ENCODE measurements at places on chromosomes 5 and 9. TPM values are rescaled to one million over a fixed set of nuclear protein-coding genes. Genes with fewer than 3 reads are reported as not detected.

GRCh38 chr5:96370976-96371375 is 62.1 kb downstream of the PCSK1 start:
- no peaks in the 10 kb centered on the region for H3K36me3 ChIP-seq
- no peaks in the 10 kb centered on the region for H3K4me1 ChIP-seq
- DNase-seq = no peak
- H3K27ac ChIP-seq = no peak overlapping the region
- H3K27me3 ChIP-seq = no peaks in the 10 kb centered on the region

GRCh38 chr9:84922051-84922450 is 252.5 kb downstream of the NTRK2 start:
- H3K4me3 ChIP-seq = no peak overlapping the region
- no peaks in the 10 kb centered on the region for H3K27me3 ChIP-seq
- H3K36me3 ChIP-seq = no peaks in the 10 kb centered on the region
- H3K4me1 ChIP-seq = no peaks in the 10 kb centered on the region
- DNase-seq = no peak

- peaks cover 46% of the 10 kb centered on the region for H3K4me1 ChIP-seq
- no peak for DNase-seq
- no peaks in the 10 kb centered on the region for H3K27me3 ChIP-seq
- H3K27ac ChIP-seq = peak overlapping the region; percentile 95
- H3K4me3 ChIP-seq = no peak overlapping the region
These were observed 234.3 kb downstream of the SAXO1 start for GRCh38 chr9:18798508-18799290.

- DNase-seq = peak; percentile 38
- peak overlapping the region; percentile 89 for H3K4me3 ChIP-seq
- peaks cover 22% of the 10 kb centered on the region for H3K4me1 ChIP-seq
- 0 out of 2 replicates have a peak, but pooled peaks cover 6% of the 10 kb centered on the region for H3K36me3 ChIP-seq
These were observed 1.8 kb downstream of the ZBTB34 start for GRCh38 chr9:126862104-126862761.

The SELENOP gene
- 1.5 TPM for total RNA-seq

The TMED7 gene
- total RNA-seq = 163 TPM

DNA sequence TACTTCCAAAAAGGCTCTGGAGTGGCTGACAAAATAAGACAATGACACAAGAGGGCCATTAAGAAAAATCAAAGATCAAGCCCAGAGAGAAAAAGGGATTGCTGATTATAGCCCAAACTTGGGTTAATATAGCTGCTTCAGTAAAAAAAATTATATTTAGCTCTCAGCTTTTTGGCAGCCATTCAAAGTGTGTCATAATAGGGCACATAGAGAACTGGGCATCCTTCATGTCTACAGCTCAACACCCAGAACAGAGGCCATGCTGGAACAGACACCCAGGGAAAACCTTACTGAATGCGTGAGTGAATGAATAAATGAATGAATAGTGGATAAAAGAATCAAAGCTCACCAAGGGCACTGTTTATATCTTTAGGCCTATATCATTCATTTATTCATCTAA is 110.1 kb downstream of the SLIT3 start:
- DNase-seq = peak; percentile 69
- H3K27ac ChIP-seq = no peak overlapping the region
- peaks cover 19% of the 10 kb centered on the region for H3K4me1 ChIP-seq
- H3K27me3 ChIP-seq = no peaks in the 10 kb centered on the region
- H3K36me3 ChIP-seq = peaks cover 13% of the 10 kb centered on the region

DNA sequence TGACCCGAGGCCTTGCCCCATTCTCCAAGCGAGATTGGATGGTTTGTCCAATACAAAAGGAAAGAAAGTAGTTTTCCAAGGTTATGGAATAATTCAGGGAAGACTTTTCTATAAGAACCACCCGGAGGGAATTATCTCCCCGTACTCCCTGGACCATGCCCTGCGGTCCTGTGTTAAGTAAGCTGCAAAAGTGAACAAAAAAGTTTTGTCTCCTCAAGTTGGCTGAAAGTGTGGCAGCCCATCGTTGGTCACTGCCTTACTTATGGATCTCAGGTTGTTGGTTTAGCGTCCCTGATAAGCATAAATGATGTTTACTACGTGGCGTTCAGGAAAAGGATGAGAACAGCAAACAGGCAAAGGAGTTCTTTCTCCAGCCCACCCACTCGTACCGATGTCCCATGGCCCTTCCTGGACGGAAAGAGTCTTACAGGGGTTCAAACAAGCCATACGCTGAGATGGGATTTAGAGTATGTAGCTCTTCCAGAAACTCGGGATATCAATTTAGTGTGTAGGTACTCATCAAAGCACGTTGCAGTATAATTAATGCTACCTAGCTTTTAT is 413 bp upstream of the AUH start:
- peak overlapping the region; percentile 88 for H3K4me3 ChIP-seq
- peaks cover 11% of the 10 kb centered on the region for H3K4me1 ChIP-seq

GRCh38 chr5:32044939-32045338 is 129.2 kb downstream of the GOLPH3 start:
- peaks cover 59% of the 10 kb centered on the region for H3K27me3 ChIP-seq
- H3K27ac ChIP-seq = no peak overlapping the region
- H3K4me1 ChIP-seq = peaks cover 13% of the 10 kb centered on the region
- no peak overlapping the region for H3K4me3 ChIP-seq
- no peaks in the 10 kb centered on the region for H3K36me3 ChIP-seq

GRCh38 chr9:104361207-104361606 is 142.9 kb upstream of the OR13F1 start:
- no peak overlapping the region for H3K4me3 ChIP-seq
- no peak for DNase-seq
- no peaks in the 10 kb centered on the region for H3K4me1 ChIP-seq
- H3K27ac ChIP-seq = no peak overlapping the region
- H3K36me3 ChIP-seq = no peaks in the 10 kb centered on the region

DNA sequence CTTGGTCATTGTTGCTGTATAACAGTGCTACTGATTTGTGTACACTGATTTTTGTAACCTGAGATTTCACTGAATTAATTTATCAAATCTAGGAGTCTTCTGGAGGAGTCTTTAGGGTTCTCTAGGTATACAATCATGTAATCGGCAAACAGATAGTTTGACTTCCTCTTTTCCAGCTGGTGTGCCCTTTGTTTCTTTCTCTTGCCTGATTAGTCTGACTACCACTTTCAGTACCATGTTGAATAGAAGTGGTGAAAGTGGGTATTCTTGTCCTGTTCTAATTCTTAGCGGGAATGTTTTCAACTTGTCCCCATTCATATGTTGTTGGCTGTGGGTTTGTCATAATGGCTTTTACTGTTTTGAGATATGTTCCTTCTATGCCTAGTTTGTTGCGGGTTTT is 24.7 kb upstream of the RANBP6 start:
- H3K27me3 ChIP-seq = peaks cover 11% of the 10 kb centered on the region
- no peak for DNase-seq
- no peaks in the 10 kb centered on the region for H3K36me3 ChIP-seq
- no peaks in the 10 kb centered on the region for H3K4me1 ChIP-seq
- H3K4me3 ChIP-seq = no peak overlapping the region

DNA sequence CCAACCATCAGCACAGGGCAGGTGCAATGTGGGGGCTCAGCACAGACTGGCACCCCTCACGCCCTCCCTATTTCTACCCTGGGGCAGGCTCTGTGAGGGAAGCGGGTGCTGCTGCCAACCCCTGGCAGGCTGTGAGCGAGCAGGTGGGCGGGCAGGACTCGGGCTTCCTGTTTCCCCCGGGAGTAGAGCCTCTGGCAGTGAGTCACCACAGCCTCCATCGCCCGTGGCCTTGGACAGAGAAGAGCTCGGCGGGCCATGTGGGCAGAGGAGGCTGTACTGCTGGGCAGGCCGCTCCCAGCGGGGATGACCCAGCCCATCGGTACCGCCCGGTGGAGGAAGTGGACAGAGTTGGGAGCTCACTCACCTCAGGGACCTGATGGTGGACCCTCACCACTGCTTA is 16.6 kb downstream of the KCNT1 start:
- no peaks in the 10 kb centered on the region for H3K4me1 ChIP-seq
- peak; percentile 58 for DNase-seq
- H3K27me3 ChIP-seq = peaks cover 14% of the 10 kb centered on the region
- no peak overlapping the region for H3K4me3 ChIP-seq
- no peak overlapping the region for H3K27ac ChIP-seq

The CD274 gene
- 4.3 TPM for total RNA-seq

GRCh38 chr5:175344331-175345195 is 99.4 kb downstream of the DRD1 start:
- H3K36me3 ChIP-seq = no peaks in the 10 kb centered on the region
- H3K27me3 ChIP-seq = no peaks in the 10 kb centered on the region
- H3K27ac ChIP-seq = no peak overlapping the region
- no peak overlapping the region for H3K4me3 ChIP-seq

GRCh38 chr5:76714751-76715485 is 1.0 kb upstream of the F2R start:
- H3K4me1 ChIP-seq = peaks cover 7% of the 10 kb centered on the region
- H3K27ac ChIP-seq = no peak overlapping the region
- peaks cover 28% of the 10 kb centered on the region for H3K27me3 ChIP-seq

DNA sequence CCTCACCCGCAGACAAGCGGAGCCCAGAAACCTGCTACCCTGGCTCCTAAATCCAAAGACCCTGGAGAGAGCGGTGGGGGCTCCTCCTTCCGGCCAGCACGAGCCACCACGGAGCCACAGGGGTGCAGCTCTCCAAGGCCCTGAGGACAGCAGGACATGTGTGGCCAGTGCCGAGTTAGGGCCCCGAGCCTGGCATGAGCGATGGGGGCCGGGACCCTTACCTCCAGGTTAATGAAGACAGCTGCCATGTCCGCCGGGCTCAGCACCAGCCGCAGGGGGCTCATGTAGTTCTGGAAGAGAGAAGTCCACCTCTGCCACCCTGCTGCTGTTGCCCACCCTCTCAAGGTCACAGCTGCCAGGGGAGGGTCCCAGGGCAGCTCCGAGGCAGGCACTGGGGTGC is 68.9 kb upstream of the SARDH start:
- H3K27ac ChIP-seq = no peak overlapping the region
- no peak for DNase-seq
- H3K4me3 ChIP-seq = no peak overlapping the region
- H3K36me3 ChIP-seq = no peaks in the 10 kb centered on the region
- no peaks in the 10 kb centered on the region for H3K4me1 ChIP-seq

- no peak overlapping the region for H3K27ac ChIP-seq
- H3K36me3 ChIP-seq = no peaks in the 10 kb centered on the region
- H3K4me3 ChIP-seq = no peak overlapping the region
- peaks cover 4% of the 10 kb centered on the region for H3K4me1 ChIP-seq
- H3K27me3 ChIP-seq = no peaks in the 10 kb centered on the region
- DNase-seq = peak; percentile 60
These were observed 487.2 kb upstream of the KLF4 start for GRCh38 chr9:107976767-107977166.

GRCh38 chr9:136646827-136647711 is 15.6 kb upstream of the EGFL7 start:
- no peaks in the 10 kb centered on the region for H3K4me1 ChIP-seq
- H3K27ac ChIP-seq = no peak overlapping the region
- no peak for DNase-seq
- no peak overlapping the region for H3K4me3 ChIP-seq
- peaks cover 10% of the 10 kb centered on the region for H3K27me3 ChIP-seq

The CCDC192 gene
- total RNA-seq = not detected

DNA sequence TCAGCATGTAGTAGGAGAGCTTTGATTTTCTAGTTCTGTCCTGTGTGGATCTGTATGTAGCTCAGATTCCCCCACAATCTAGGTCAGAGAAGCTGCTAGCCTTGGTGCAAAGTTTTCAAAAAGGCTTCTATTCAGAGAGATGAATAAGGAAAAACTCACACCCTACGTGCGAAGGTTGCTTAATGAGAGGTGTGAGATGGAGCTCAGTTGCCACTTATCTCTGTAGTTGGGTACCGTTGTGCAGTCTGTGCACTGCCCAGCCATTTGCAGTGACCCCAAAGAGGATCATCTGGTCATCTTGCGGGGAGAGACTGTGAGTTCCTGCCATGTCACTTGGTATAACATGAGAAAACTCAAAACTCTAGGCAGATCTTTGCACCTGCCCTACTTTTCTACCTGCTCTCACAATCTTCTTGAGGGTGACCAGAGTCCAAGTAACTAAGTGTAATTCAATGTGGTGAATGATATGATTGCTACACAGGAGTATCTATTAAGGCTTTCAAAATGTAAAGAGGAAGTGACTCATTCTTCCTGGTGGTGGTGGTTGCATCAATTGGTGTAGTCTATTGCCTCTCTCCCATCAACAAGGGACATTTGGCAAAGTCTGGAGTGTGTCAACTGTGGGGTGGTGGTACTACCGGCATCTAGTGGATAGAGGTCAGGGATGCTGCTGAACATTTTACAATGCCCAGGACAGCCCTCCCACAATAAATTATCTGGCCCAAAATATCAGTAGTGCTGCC is 65.2 kb downstream of the TMC1 start:
- DNase-seq = peak; percentile 88
- peaks cover 43% of the 10 kb centered on the region for H3K4me1 ChIP-seq
- H3K27ac ChIP-seq = 0 out of 2 replicates have a peak overlapping the region, but pooled peaks have one; percentile 16
- no peak overlapping the region for H3K4me3 ChIP-seq
- no peaks in the 10 kb centered on the region for H3K27me3 ChIP-seq

The GPR150 gene
- not detected for total RNA-seq

The GFPT2 gene
- 49.1 TPM for total RNA-seq

DNA sequence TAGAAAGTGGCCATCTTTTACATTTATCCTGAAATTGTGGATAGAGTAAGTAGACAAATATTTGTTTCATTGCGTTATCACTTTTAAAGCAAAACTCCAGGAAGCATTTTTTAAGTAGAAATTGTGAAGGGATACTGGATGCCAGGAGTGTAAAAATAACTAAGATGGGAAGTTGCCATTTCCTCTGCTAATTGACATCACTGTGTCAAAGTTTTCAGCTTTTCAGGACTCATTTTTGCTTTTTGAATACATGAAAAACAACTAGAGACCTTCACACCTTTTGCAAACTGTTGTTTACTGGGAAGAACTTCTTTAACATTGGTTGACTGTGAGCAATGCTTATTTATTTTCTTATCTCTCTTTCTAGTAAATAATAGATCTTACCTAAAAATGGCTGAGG is 337.5 kb downstream of the NR2F1-AS1 start:
- H3K4me3 ChIP-seq = no peak overlapping the region
- H3K27me3 ChIP-seq = no peaks in the 10 kb centered on the region
- no peak overlapping the region for H3K27ac ChIP-seq
- H3K36me3 ChIP-seq = no peaks in the 10 kb centered on the region

DNA sequence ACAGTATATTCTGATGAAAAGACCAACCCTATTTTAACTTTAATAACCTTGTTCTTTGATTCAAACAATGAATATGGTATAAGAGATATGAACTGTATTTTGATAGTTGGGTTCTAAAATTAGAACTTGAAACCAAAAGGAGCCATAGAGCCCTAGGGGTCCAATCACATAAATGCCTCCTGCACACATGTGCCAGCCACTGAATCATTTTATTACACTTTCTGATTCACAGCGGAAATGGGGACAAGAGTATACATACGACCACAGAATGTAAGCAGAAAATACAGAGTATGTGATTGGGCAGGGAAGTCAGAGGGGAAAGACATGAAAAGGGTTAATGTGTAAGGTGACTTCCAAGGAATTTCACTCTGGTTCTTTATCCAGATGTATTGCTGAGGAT is 1000.2 kb downstream of the NR2F1-AS1 start:
- H3K4me1 ChIP-seq = 0 out of 2 replicates have a peak, but pooled peaks cover 5% of the 10 kb centered on the region
- H3K27me3 ChIP-seq = no peaks in the 10 kb centered on the region
- H3K4me3 ChIP-seq = no peak overlapping the region
- no peak overlapping the region for H3K27ac ChIP-seq
- DNase-seq = peak; percentile 22
